ENCODE measurements at places on chromosomes 12 and 14.
A peak's percentile ranks its signal among the peaks of the same experiment; 100 is the strongest.

DNA sequence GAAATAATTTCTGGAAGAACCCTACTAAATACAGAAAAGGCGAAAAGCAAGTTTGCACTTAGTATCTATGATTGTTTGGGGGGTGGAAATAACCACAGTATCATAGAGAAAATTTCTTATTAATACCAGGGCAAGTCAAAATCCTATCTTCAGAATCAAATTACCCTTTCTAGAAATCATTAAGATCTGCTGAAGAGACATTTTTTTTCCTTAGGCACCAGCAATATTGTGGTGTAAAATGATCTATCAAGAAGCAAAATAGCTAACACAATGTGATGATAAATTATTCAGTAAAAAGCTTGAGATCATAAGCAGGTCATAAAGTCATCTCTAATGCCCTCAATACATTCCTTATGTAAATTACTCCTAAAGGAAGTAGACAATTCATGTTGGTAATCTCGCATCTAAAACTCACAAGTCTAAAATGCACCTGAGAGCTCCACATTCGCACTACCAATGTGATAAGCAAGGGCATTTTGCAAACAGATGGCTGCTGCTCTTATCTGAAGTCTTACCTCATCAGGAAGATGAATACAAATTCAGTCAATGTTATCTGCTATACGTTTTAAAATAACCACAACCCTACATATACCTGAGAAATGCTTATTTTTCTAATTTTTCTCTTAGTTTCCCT is 14.6 kb downstream of the HEATR5A start:
- no peak for DNase-seq

DNA sequence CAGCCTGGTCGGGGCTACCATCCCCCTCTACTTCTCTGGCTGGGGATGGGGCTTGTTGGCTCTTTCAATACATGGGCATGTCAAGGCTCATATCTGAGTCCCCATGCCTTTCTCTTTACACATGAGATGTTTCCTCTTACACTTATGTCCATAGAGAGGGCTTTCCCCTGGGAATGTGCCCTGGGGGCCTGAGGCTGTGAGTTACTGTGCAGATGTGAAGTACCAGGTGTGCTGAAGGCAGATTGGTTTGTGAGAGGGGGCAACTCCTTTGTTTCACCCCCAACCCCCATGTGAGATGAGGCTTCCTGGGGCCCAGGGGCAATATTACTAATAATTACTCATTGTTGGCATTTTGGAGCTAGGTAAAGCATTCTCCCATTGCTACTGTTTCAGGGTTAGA is 32.8 kb downstream of the NRXN3 start:
- no peak for DNase-seq

- DNase-seq: no peak
Observed at GRCh38 chr14:23984891-23985602, 3.7 kb upstream of the DHRS4L2 start.

DNA sequence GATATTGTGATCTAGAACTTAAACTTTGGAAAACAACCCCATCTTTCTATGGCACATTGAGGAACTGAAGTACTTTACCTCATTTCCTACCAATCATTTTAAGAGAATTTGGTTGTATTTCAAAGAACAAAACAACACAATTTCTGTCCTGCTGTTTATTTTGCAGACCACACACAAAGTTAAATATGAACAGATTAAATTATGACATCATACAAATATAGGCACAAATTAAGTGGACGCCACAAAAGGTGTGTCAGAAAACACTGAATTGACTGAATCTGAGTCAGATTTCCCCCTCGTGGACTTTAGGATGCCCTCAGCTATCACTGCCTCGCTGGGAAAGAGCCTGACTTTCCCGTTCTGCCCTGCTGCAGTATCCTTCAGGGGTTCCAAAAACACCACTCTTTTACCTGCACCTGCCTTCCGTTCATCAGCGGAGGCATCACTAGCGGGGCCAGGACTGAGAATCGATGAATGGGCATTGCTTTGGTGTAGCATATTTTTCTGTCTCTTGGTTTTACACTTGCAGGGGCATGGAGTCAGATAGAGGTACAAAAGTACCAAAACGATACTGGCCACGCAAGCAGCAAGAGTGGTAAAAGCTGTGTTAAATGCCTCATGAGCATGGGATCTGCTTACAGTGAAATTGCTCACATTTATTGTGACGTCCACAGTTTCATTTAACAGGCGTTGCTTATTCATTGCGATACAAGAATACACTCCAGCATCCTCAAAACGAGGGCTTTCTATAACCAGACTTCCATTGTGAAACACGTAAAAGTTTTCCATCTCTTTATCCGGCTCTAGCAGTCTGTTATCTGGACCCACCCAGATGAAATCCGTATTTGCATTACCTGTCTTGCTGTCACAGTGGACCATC is 2.0 kb upstream of the PCED1B start:
- DNase-seq: no peak

DNA sequence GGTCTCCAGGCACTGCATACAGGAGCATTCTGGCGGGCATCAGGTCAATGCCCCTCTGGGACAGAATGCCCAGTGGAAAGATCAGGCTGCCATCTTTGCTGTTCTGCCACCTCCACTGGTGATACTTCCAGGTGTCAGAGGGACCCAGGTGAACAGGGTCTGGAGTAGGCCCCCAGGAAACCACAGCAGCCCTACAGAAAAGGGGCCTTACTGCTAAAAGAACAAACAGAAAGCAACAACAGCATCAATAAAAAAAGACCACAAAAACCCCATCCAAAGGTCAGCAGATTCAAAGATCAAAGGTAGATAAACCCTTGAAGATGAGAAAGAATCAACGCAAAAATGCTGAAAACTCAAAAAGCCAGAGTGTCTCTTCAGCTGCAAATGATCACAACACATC is 15.9 kb downstream of the GLIPR1L1 start:
- DNase-seq: no peak

DNA sequence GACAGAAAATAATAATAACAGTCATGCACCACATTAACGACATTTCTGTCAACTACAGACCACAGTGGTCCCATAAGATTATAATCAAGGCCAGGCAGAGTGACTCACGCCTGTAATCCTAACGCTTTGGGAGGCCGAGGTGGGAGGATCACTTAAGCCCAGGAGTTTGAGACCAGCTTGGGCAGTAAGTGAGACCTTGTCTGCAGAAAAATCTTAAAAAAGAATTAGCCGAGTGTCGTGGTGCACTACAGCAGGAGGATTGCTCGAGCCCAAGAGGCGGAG is 8.6 kb downstream of the NAB2 start:
- no peak for DNase-seq

DNA sequence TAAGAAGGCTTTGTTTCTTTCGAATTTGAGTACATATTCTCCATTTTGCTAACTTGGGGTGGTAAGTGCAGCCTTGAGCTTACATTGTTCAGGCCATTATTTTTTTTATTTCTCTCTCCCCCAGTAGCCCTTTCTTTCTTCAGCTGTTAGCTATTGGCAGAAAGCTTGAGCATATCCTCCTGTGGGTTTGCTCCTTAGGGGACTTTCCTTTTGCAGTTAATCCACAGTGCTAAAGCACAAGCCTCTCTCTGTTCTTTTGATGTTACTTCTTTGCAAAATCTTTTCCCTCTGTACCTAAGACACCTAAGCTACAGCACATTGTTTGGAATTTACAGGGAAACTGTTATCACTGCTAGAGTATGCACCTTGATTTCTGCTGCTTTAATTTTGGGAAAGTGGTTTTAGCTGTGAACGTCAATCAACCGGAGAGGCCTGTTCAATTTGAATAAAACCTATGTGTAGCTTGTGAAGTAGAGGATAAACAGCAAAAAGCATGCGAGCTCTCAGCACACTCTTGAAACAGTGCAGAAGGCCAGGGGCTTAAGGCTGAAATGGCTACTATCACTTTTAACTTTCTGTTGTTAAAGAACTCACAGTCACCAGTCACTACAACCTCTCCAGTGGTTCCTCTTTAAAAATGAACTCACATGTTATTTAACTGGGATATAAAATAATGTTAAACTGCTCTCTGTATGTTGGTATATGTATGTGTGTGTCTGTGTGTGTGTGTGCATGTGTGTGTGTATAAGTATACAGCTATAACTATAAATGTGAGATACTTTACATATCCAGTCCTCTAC is 139.2 kb downstream of the PDZRN4 start:
- no peak for DNase-seq

DNA sequence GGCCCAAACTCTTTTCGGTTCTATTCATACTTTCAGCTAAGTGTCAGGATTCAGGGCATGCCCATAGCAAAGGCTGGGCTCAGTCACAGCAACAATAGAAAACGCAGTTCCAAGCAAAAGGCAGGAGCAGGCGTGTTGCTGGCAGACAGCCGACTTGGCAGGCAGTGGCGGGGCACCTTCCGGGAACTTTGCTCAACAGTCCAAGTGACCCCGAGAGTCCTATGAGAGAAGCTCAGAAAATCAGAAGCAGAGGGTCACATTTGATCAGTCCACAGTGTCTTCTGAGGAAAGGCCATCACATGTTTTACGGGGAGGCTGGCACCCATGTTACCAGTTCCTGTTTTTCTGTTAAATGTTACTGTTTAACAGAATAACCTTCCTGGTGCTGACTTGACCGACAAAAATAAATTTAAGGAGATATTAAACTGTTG is 115.0 kb downstream of the DACT1 start:
- DNase-seq: no peak

GRCh38 chr14:65661865-65662264 is 249.3 kb downstream of the FUT8 start:
- DNase-seq: no peak

- DNase-seq: no peak
Observed at GRCh38 chr12:47907851-47908454, 3.2 kb upstream of the VDR start.

DNA sequence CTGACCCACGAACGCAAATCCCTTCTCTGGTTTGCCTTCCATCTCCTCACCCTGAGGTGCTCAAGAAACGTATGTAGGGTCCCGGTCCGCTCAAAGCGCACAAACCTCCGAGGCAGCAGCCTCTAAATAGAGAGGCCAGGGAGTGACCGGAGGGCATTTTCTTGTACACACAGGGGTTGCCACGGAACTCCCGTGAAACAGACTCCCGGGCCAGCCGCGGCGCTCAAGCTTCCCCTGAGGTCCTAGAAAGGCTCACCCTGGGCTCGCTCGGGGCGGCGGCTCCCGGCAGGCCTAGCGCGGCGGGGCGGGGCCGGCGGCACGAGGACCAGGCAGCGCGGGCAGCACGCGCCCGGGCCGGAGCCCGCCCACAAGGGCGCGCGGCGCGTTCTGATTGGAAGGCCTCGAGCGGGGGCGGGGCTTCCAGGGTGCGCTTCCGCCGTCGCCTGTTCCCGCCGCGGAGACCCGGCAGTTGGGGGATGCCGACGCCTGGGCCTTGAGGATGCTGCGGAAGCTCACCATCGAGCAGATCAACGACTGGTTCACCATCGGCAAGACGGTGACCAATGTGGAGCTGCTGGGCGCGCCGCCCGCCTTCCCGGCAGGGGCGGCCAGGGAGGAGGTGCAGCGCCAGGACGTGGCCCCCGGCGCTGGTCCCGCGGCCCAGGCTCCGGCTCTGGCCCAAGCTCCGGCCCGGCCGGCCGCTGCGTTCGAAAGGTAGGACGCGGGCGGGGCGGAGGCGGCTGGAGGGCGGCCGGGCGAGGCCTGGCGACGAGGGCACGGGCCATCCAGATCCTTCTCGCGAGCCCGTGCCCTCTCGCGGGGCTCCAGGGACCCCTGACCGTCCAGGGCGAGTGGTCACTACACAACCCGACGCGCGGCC is at the start of gene TDRD9:
Gene TDRD9 (plus strand): TSS at position 446 of the 880 bp plus-strand sequence. CDS start 54 bp downstream, at position 500.
- DNase-seq: no peak

DNA sequence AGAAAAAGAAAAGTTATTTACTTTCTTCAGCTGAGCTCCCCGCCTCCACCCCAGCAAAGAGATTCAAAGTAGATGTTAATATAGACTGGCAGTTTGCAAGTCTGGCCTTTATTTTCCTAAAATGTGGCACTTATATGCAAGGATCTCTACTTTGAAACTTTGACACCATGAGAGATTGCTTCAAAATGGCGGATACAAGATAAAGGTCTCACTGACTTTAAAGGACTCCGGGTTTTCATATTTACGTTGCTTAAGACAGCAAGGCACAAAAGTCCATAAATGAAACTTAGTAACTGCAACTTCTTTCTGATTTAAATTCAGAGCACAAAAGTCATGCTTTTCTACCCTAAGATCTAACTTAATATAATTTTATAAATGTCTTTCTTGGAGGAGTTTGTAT is 3.5 kb downstream of the OTX2 start:
- no peak for DNase-seq

- DNase-seq: no peak
Observed at GRCh38 chr12:27109334-27110028, 27.1 kb upstream of the C12orf71 start.

GRCh38 chr12:80493466-80493865 is 49.4 kb downstream of the PTPRQ start:
- DNase-seq: no peak

DNA sequence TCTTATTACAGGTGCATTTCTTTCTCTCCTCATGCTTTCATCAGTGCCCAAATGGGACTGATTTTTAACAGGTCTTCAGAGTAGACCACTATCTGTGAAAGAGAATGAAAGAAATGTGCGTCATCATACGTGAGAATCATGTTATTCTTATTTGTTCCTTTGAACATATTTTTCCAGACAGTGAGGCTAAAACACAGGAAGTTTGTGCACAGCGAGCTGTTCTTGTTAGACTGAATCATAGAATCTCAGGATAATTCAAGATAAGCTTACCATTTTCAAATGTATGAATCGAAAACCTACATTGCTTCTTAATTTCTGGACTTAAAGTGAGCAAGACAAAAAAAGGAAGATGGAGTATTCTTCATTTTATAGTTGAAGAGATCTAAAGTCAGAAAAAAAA is 383.1 kb downstream of the EGLN3 start:
- DNase-seq: no peak

GRCh38 chr12:46794593-46795190 is 31.1 kb downstream of the SLC38A4 start:
- peak; percentile 46 for DNase-seq

Data from GM12865 (cell line).